ENCODE measurements at places on chromosomes 16 and 17.

- DNase-seq = no peak
Observed at GRCh38 chr16:6096931-6097670, 999.5 kb upstream of the EEF2KMT start.

DNA sequence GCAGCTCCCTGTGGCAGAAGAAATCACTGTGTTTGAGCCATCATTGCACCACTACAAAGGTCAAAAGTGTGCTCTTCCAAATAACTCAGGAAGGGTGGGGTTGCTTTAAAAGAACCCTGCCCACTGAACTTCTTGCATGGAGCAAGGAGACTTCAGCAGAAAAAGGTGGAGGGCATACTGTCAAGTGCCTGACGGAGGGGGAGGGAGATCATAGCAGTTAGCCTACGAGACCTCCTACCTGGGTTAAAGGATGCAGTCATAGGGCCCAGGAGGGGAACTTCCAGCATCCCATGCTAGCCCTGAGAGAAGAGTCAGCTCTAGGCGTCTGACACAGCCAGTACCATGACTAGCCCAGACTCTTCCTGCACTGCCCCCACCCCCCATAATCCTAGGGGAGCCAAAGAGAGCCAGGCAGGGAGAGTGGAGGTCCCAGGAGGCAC is 45.3 kb upstream of the MSI2 start:
- DNase-seq = no peak

- peak; percentile 19 for DNase-seq
Observed at GRCh38 chr17:10435096-10435495, 13.3 kb upstream of the MYH8 start.

- DNase-seq = no peak
Observed at GRCh38 chr16:13099822-13100221, 198.4 kb downstream of the SHISA9 start.

- no peak for DNase-seq
Observed at GRCh38 chr17:69159418-69159817, 17.7 kb upstream of the ABCA6 start.

DNA sequence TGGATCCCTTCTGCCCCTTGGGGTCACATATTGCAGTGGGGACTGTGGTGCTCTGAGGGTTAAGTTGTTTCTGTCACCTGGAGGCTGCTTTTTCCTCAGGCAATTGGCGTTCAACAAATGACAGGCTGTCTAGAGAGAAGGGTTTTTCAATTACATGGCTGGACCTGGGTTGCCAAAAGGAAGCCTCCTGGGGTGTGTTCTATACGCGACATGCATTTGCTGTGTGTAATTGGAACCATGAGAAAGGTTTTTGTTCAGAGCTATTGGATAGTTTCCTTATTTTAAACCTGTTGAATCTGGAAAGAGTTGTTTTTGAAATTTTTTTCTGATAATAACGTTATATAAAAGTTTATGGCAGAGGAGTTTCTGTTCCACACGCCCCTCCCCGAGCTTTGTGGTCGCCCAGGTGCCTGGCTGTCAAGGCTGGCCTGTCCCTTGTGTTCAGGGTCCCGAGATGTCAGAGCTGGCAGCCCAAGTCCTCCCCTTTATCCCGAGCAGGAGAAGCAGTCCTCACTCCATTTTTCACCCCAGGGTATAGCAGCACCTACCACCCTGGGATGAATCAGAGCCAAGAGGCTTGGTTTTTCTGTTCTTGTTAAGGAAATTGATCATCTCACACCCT is 26.1 kb upstream of the ZNF750 start:
- DNase-seq = no peak

- no peak for DNase-seq
Observed at GRCh38 chr16:86987746-86988670, 329.2 kb downstream of the C16orf95 start.

GRCh38 chr16:64543441-64543840 is 578.4 kb downstream of the CDH11 start:
- no peak for DNase-seq

DNA sequence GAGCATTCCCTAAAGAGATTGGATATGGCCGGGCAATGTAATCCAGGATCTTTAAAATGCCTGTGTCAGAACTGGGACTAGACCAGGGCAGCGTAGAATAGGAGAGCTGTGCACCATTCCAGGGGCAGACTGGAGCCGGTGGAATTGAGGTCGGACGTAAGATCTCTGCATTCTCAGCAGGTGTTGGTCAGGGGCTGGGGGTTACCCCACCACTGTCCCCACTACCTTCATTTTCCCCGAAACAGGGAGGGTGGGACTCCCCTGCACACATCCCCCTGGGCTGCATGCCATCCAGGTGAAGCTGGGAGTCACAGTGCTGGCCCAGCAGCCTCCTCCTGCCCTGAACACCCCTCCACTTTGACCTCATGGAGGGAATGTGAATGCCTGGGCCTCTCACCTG is 17.8 kb downstream of the OSBPL7 start:
- no peak for DNase-seq

GRCh38 chr16:21175397-21175796 is 16.9 kb downstream of the LDAF1 start:
- no peak for DNase-seq

DNA sequence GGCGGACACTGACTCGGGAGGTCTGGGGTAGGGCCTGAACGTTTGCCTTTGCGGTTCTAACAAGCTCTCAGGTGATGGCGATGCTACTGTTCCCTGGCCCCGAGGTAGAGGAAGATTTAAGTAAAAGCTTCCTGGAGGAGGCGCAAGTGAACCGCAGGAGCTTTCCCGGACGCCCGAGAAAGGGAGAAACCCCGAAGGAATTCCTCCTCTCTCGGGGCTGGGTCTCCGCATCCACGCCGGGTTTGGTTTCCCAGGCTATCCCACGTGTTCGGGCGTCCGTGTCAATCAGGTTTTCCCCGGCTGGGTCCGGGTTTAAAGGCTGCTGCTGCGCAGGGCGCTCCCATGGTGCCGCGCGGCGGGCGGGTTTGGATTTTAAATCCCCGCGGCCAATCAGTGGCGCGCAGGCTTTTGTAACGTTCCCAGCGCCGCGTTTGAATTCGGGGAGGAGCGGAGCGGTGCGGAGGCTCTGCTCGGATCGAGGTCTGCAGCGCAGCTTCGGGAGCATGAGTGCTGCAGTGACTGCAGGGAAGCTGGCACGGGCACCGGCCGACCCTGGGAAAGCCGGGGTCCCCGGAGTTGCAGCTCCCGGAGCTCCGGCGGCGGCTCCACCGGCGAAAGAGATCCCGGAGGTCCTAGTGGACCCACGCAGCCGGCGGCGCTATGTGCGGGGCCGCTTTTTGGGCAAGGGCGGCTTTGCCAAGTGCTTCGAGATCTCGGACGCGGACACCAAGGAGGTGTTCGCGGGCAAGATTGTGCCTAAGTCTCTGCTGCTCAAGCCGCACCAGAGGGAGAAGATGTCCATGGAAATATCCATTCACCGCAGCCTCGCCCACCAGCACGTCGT is at the start of gene PLK1:
PLK1 (plus strand) TSS at position 460 of the 844 bp plus-strand sequence; CDS start at position 504, 44 bp downstream.
- peak; percentile 87 for DNase-seq

DNA sequence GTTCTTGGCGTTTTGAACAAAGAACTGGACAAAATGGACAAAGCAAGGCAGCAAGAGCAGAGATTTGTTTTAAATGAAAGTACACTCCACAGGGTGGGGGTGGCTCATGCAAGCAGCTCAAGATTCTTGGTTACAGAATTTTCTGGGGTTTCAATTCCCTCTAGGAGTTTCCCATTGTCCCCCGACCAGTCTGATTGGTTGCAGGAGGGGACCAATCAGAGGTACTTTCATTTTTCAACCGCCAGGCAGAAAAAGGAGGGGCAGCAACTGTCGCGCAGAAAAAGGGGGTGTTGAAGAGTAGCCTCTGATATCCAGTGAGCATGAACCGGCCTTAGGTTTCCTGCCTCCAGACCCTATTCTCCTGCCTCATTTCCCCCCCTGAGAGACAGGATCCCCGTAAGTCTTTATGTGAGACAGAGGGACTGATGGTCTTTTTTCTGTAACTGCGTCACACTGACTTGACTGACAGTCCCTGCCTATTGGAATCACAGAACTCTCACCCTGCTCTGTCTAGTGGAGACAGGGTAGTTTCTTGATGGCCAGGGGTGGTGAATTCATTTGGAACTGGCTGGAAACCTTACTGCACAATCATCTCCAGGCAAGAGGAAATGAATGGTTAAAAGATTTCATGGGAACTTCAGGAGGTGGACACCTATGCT is 59.4 kb upstream of the ALOX12 start:
- peak; percentile 21 for DNase-seq

- no peak for DNase-seq
Observed at GRCh38 chr16:14419817-14420216, 210.2 kb downstream of the PARN start.

GRCh38 chr17:39090908-39091665 is 60.4 kb downstream of the PLXDC1 start:
- DNase-seq = no peak

GRCh38 chr16:68447653-68448359 is 502 bp downstream of the SMPD3 start:
- no peak for DNase-seq

DNA sequence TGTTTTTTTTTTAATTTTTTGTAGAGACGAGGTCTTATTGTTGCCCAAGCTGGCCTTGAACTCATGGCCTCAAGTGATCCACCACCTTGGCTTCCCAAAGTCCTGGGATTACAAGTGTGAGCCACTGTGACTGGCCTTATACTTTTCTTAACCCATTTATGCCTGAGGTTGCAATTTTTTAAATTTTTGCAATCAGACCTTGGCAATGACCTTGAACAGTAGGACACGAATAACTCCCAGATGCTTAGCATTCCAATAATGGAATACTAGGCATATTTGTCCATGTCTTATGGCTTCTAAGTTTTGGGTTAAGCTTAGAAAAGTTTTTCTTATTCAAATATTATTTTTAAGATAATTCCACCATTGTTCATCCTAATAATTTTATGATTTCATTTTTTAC is 28.3 kb upstream of the TMEM97 start:
- no peak for DNase-seq

DNA sequence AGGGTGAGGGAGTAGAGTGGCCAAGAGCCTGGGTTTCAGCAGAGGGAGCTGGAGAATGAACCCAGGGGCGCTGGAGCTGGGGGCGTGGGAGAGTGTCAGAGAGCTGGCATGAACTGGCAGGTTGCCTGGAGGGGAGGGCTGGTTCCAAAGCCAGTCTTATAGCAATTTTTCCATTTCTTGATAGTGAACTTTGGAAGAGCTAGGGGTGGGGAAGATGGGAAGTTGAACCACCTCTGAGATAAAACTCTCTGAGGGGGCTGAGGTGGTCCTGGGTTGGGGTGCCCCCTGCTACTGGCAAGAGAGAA is 36.9 kb downstream of the ADGRG5 start:
- DNase-seq = no peak

DNA sequence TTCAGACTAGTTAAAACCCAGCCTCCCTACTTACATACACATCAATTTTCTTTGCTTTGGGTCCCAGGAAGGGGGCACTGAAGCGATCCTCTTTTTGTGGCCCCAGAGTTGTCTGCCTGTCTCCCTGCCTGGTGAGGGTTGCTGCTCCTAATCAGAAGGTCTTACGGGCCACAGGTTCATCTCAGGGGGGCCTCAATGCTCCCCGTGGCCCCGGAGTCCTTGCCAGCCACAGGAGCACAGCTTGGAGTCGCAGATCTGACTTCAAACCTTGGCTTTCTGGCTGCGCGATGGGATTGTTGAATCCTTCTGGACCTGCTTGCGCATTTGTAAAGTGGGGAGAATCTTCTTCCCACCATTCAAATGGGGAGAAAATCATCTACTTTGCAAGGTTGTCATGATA is 44.8 kb upstream of the MYH10 start:
- no peak for DNase-seq

GRCh38 chr17:6184508-6184907 is 114.3 kb downstream of the WSCD1 start:
- DNase-seq = no peak

DNA sequence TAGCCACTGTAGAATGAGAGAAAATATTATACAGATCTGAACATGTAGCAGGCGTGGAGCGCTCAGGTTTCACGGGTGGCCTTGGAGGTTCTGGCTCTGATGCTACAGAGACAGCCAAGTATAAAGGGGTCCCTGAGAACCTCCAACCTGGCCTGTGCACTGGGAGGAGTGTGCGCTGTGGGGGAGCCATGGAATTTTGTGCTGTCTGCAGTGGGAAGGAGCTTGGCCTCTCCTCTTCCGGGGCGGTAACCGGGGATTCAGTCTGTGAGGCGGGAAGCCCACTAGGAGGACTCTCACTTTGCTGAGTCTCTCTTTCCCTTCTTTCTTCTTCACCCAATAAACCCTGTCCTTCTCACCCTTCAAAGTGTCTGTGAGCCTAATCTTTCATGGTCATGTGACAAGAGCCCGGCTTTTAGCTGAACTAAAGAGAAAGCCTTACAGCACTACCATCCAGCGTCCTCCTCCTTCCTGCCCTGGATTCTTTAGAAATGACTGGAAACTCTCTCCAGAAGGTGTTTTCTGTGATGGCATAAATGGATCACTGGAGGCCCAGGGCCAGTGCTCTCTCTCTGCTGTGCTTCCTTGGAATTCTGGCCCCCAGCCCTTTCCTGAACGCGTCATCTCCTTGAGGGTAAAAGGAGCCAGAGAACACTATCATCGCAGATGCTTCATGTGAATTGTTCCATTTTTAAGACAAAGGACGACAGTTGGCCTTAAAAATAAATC is 232.1 kb upstream of the CACNG5 start:
- peak; percentile 76 for DNase-seq

GRCh38 chr17:48391444-48391843 is 38.6 kb downstream of the SKAP1 start:
- no peak for DNase-seq

DNA sequence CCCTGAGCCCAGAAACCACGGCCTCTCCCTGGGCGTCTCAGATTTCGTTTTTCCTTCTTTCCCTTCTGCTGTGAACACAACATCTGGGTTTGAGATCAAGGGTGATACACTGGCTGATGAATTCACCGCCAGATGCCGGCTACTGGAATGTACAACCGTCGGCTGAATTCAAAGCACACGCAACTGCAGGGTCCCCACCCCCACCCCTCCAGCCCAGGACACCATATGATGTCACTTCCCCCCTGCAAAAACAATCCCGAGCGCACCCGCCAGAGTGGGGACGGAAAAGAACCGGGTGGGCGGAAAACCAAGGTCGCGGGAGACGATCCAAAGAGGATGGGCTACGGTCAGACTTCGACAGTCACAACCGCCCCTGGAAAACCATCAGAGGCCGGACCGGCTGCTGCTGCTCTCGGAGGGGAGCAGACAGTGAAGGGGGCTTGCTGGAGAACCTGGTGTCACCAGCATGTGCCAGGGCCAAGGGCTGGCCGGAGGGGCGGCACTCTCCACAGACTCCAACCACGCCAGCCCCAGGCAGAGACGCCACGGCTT is 23.3 kb downstream of the CEP295NL start:
- no peak for DNase-seq

DNA sequence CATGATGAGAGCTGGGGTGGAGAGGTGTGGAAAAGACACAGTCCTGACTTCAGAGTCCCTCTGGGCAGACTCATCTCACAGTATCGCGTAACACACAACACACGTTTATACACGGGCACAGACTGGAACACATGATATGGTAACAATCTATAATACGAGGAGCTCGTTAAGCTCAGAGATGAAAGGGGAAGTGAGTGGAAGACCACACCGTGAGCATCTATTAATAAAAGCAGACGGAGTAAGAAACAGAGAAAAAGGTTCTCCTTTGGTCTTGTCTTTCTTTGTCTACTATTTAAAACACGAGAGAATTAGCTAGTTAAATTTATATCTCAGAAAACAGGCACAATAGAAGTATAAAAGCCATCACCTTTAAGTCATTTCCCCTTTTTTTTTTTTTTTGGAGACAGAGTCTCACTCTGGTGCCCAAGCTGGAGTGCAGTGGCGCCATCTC is 13.5 kb downstream of the ANKRD11 start:
- no peak for DNase-seq

- peak; percentile 66 for DNase-seq
Observed at GRCh38 chr17:9828296-9829295, 2.9 kb downstream of the GLP2R start.

All from cardiac muscle cell (in vitro differentiated cells and primary cell).